ENCODE measurements at places on chromosomes 3 and 15.

DNA sequence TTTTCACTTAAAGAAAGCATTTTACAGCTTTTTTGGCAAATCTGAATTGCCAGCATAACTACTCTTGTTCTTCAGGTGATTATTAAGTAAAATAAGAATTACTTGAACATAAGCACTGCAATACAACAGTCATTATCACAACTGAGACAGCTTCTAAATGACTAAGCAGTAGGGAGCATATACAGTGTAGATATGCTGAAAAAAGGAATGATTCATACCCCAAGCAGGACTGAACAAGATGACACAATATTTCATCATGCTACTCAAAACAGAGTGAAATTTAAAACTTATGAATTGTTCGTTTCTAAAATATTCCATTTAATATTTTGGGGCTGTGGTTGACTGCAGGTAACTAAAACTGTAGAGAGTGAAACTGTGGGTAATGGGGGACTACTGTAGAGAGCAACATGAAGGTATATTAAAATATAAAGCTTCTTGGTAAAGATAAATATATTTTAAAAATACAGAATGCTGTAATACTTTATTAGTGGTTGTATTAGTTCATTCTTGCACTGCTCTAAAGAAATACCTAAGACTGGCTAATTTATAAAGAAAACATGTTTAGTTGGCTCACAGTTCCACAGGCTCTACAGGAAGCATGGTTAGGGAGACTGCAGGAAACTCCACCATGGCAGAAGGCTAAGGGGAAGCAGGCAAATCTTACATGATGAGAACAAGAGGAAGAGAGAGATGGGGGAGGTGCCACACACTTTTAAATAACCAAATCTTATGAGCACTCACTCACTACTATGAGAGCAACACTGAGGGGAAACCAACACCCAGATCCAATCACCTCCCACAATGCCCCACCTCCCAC is 84.8 kb downstream of the DCLK3 start:
- DNase-seq, result peak; percentile 55

GRCh38 chr15:36877294-36877693 is 223.1 kb downstream of the MEIS2 start:
- no peak for DNase-seq

- no peak for DNase-seq
Measured at GRCh38 chr3:127750226-127751031, 71.9 kb downstream of the MGLL start.

- no peak for DNase-seq
Measured at GRCh38 chr3:40593351-40593750, 68.6 kb downstream of the ZNF621 start.

DNA sequence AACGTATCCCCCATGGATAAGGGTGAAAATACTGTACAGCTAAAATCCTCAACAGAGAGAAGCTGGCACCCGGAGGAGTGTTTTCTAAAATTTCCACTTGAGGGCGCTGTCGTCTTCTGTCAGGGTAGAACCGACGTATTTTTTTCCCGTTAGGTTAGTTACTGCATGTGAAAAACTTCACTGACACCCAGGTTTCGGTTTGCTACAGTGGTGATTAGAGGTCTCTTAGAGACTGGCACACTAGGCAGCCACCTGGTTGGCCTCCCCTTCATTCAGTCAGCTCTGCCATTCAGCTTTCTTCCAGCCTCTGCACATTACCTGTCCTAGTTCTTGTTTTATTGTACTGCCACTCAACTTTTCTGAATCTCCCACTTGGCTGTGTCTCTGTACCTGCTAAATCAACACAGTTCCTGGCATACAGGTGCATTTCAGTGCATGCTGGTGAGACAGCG is 18.4 kb downstream of the CCK start:
- no peak for DNase-seq

- DNase-seq, result no peak
Measured at GRCh38 chr3:60651799-60652198, 599.5 kb downstream of the FHIT start.

DNA sequence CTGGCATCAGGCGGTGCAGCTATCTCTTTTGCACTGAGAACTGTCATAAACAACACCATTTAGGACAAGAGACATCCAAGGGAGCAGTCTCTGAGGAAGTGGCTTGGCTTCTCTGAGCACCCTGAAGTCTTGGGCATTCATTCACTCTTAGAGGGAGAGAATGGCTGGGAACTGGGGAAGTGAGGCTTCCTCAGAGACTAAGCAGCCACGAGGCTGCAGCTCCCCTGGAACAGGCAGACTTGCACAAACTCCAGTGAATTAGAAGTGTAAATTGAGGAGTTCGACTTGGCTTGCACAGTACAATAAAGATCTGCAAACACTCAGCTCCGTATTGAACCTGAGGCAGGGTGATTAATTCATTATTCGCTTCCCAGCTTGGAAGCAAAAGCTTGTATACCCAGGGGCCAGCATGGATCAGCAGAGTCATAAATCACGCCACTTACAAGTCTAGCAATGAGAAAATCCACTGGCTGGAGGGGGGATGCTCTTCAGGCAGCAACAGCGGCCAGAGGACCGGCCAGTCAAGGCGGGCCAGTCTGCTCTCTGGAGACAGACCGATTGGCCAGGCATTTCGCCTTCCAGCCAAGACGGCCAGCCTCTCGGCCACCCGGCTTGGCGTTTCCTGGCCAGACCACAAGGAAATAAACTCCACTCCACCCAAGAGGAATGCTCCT is 118.8 kb upstream of the ADPGK start:
- DNase-seq, result no peak

- no peak for DNase-seq
Measured at GRCh38 chr3:184491011-184491576, 70.5 kb upstream of the EPHB3 start.

GRCh38 chr3:48280881-48281280 is 40.0 kb downstream of the ZNF589 start:
- DNase-seq, result no peak

DNA sequence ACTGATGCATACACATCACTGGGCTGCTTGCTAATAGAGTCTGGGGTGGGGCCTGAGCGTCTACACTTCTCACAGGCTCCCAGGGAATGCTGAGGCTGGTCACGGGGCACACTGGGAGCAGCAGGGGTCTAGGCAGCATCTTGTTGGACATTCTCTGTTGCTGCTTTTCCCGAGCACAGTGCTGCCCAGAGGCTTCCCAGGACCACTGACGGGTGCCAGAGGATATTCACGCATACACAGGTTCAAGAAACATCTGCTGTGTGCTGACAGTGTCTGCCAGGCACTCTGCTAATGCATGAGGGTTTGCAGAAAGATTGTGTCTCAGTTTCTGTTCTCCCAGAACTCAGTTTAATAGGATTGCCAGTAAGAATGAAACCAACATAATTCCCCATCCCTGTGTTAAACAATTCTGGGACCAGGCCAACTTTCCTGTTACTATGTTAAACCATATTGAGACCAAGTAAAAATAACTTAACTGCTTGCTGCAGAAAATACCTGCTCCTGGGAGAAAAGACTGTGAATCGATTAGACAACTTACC is 23.9 kb upstream of the BCL2L10 start:
- no peak for DNase-seq

- DNase-seq, result no peak
Measured at GRCh38 chr3:9100513-9100894, 137.2 kb upstream of the RAD18 start.

GRCh38 chr3:17583530-17583929 is 158.9 kb downstream of the TBC1D5 start:
- DNase-seq, result no peak

- DNase-seq, result no peak
Measured at GRCh38 chr3:152738656-152739055, 96.3 kb upstream of the P2RY1 start.
